ENCODE measurements at places on chromosomes 7 and 10.

DNA sequence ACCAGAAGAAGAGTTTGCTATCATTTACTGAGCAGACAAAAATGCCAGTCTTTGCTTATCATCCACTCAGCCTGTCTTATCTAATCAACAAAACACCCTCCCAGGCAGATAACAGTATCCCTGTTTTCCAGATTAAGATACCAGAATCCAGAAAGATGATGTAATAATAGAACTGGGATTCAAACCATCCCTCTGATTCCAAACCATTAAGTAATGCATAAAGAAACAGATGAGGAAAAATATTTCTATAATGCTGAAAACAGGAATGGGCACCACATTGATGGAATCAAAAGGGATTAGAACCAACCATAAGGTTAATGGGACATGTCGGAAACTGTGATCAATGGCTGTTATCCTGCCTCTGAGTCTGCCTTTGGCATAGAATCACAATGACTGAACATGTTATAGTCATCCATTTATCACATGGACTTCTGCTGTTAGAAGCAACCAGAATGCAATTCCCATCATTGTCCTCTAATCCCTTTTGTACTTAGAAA, 92.1 kb upstream of the RSU1 start:
- no peak for DNase-seq

DNA sequence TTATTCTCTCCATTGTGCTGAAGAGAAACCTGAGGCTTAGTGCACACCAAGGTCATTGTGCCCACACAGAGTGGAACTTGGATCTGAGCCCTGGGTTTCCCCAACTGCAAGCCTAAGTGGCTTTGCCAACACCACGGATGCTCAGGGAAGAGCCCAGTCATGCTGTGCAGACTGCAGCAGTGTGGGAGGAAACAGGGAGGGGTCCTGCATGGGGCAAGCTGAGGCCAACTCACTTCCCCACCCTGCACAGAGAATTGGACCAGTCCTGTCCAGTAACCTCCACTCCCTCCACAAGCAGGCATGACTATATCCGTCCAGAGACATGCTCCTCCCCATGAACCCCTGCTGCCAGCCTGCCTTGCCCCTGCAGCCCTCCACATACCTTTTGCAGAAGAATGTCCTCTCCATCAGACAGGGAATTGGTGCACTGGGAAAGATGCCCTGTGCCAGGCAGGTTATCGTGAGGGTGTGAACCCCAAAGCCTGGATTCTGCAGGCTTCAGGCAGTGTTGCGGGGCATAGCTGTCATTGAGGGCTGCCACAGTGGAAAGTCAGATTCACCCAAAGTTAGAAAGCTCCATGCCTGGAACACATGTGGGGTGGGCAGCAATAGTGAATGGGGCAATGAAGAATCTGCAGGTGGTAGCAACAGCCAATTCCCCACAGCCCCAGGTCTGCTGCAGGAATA, 44.9 kb downstream of the DRGX start:
- no peak for DNase-seq

- peak; percentile 51 for DNase-seq
Measured at GRCh38 chr7:87627634-87627994, 584 bp upstream of the RUNDC3B start.

GRCh38 chr7:7276161-7276560, 93.8 kb downstream of the C1GALT1 start:
- no peak for DNase-seq

DNA sequence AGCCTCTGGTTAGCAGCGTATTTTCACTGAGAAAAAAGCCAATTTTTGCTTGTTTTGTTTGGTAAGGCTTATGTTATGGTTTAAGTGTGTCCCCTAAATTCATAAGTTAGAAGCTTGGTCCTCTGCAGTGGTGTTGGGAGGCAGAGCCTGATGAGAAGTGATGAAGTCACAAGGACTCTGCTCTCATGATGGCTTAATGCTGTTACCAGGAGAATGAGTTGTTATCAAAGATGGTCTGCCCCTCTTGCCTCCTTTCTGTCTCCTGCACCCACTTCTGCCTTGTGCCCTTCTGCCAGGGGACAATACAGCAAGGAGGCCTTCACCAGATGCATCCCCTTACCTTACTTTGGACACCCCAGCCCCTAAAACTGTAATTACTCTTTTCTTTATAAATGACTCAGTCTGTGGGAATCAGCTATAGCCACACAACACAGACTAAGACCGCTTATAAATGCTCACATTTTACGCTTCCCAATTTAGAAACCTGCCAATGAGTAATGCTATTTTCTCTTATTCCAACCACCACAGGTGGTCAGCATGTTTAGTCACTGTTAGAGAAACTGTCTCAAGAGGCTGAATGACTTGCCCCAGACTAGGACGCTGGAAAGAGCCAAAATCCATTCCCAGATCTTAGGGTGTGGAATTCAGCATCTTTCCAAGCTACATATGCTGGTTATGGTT, 6.1 kb upstream of the PKD1L1 start:
- DNase-seq, result no peak

GRCh38 chr10:71268247-71268691, 50.8 kb upstream of the SLC29A3 start:
- DNase-seq, result peak; percentile 64
